T-helper 22 cell (primary cell): ENCODE measurements at places on chromosomes 2 and 18.

DNA sequence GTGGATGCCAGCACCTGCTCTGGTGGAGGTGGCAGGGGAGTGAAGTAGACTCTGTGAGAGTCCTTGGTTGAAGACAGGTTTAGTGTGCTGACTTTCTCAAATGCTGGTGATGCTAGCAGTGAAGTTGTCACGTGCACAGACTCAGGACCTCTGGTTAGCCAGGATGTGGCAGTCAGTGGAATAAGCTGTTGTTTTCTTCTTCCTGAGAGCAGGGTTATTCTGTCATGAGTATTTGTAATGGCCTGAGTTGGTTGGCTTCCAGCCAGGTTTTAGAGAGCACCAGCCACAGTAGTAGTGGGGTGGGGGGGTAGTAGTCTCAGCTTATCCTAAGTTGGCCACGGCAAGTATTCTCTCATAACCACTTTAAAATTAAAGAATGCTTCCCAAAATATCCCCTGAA is 238.5 kb upstream of the FBXO11 start:
- DNase-seq, result no peak

DNA sequence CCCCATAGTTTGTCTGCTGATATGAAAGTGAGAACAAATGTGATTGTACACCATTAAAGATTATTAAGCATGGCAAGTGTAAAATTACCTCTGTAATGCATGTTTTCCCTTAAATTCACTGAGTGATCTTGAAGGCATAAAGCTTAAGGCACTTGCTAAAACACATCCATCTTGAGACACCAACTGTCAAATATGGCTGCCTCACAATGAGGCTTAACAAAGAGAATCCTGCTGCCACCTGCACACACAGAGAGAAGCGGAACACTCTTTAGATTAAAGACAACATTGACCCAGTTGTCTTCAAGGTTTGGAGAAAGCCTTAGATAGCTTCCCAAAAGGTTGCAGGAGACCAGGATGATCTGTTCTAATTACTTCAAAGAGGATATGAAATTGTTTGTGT is 803.6 kb upstream of the GYPC start:
- no peak for DNase-seq

GRCh38 chr2:10226038-10226724 is 76.5 kb upstream of the HPCAL1 start:
- no peak for DNase-seq

DNA sequence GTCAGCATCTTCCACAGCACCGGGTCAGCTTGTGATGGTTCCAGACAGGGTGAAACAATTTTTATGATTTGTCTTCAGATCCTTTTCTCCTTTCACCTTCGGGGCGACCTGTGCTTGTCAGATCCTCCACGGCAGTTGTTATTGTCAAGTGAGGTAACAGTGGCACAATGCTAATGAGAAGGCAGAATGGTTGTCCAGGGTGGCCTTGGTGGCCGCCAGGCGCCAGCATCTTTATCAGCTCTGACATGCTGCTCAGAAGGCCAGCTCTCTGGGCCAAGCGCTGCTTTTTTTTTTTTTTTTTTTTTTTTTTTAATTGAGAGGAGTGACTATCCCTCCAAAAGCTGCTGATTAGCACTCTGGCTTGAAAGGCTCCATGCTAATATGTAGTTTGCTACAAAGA is 52.3 kb upstream of the MGAT5 start:
- no peak for DNase-seq

DNA sequence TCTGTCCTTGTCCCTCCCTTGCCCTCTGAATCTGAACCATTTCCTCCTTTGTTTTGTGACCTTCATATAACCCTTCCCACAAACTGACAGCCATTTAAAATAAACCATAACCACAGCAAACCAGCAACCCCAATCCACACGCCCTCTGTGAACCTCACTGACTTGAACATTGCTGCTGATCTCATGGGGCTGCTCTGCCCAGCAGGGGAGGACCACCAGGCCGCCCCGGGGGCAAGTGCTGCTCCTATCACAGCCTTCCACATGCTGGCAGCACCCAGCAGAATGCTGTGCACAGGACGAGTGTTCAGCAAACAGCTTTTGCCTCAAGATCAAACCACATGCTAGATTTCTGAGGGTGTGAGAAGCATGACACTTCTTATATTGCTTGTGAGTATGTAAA is 73.9 kb upstream of the UXS1 start:
- no peak for DNase-seq
